LHCN-M2 (cell line): ENCODE measurements at places on chromosomes 12 and 14. TPM values are rescaled to one million over a fixed set of nuclear protein-coding genes. Genes with fewer than 3 reads are reported as not detected.

DNA sequence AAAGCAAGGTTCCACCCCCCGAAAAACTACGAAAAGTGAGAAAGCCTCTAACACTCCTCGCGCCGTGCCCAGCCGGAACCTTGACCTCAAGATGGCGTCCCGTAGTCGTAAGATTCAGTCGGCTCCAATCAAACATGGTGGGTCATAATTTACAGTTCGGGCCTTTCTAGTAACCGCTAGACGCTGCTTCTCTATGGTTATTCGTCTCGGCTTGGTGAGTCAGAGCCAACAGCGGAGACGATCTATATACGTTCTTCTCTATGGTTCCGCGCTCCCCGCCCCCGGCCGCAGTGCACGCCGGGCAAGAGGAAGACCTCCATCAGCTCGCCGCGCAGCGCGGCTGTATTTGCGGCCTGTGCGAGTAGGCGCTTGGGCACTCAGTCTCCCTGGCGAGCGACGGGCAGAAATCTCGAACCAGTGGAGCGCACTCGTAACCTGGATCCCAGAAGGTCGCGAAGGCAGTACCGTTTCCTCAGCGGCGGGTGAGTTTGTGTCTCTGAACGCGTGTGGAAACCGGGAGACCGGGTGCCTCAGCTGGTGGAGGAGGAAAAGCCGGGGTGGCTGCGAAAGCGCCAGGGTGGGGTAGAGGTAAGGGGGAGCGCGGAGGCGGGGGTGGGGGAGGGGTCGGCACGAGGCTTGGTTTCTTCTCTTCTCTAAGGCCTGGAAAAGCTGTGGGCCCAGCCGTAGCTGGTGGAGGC is at the start of gene RBM25:
RBM25 (plus strand) TSS at position 311 of the 698 bp plus-strand sequence. CDS start 13,108 bp downstream, outside the sequence.
- DNase-seq = peak; percentile 99

- DNase-seq = no peak
These were observed 5.6 kb upstream of the MYL6B start for GRCh38 chr12:56146492-56147460.

GRCh38 chr14:32012062-32012461 is 65.0 kb upstream of the ARHGAP5 start:
- DNase-seq = no peak

- DNase-seq = peak; percentile 20
These were observed 1.4 kb downstream of the ETNK1 start for GRCh38 chr12:22626406-22626805.

DNA sequence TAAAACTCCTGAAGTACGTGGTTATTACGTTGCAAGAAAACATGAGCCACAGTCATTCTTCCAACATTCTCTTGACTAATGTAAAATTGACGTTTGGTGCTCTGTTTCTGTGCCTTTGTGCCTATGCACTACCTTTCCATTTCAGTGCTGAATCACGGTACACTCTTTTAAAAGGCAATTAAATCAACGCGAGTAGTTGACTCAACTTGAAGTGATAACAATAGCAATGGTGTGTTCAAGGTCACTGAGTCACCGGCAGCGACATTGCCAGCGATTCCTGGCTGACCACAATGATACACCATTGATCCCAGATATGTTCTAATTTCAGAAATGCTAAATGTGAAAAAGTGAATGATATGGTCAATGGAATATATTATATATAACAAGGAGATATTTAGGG is 17.8 kb downstream of the AK7 start:
- DNase-seq = peak; percentile 14

- no peak for DNase-seq
These were observed 14.7 kb downstream of the TMEM30B start for GRCh38 chr14:61266436-61266835.

GRCh38 chr12:80837342-80837978 is 100.3 kb downstream of the LIN7A start:
- DNase-seq = peak; percentile 63

- DNase-seq = no peak
These were observed 81.1 kb downstream of the MAP1LC3B2 start for GRCh38 chr12:116640281-116640680.

GRCh38 chr12:23952071-23952470 is 2.6 kb upstream of the SOX5 start:
- no peak for DNase-seq

- DNase-seq = peak; percentile 98
These were observed 10.6 kb downstream of the PHLDA1 start for GRCh38 chr12:76020731-76021672.

DNA sequence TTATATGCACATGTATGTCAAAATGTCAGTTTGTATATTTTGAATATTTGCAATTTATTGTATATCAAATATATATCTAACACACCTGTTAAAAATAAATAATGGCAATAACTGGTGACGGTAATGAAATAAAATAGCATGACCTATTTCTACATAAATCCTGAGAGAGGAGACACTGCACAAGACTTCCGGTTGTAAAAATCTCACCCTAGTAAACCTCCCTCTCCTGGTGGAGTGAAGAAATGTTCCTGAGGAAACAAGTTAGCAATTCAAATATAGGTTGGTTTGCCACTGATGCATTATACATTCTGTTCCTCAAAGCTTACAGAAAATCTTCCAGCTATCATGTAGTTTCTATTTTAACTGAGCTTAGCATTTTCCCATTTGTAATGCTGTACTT is 166.1 kb upstream of the SYT10 start:
- peak; percentile 34 for DNase-seq

DNA sequence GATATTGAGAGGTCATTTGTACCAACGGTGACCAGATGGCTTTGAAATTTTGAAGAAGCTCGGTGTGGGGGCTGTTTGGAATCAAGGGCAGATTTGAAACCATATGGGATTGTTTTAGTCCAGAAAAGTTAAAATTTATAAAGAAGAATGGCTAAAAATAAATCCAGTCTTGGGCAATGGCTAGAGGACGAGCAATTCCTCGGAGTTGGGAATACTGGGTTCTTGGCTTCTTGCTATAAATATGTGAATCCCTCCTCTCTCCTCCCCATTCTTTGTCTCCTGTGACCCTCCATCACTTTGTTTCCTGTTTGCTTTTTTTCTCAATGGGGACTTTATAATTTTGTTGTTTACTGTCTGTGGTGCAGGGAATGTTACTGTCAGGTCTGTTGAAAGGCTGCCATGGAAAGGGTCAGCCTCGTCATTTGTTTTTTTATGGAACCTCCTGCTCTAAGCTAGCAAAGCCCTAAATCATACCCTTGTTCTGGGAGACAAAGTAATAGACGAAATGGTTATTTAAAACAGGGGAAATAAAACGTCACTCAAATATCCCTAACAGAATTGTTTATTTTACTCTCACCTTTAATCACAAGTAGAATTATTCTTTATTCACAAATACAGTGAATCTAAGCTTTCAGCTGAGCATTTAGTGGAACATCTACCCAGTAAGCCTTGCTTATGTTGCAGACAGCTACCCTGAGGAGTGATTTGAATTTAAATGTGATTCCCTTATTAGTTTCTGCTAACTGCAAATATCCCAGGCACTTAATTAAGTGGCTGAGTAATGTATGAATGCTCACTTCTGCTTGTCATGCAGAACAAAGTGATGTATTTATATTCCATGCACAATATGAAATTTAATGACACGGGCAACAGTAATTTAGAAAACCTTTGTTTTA is 273.1 kb upstream of the NOVA1 start:
- DNase-seq = no peak

DNA sequence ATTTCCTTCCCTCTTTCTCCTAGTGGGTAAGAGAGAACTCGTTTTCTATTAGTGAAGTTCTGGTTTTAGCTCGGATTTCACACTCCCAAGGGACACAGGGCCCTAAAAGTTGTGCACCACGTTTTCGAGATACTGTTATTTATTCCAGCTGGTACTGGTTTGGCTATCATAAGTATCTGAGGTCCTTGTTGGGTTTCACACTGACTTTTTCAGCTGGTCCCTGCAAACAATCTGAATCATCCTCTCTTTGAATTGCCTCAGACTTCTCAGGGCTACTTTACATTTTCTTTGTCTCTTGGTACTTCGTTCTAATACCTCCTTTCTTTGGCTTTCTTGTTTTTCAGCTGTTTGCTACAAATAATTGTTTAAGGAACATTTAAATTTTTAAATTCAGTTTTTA is 75.7 kb downstream of the SCN8A start:
- DNase-seq = no peak

GRCh38 chr14:51855234-51855633 is 5.2 kb upstream of the GNG2 start:
- DNase-seq = peak; percentile 84

- DNase-seq = no peak
These were observed 10.5 kb downstream of the AKT1 start for GRCh38 chr14:104784846-104785707.

DNA sequence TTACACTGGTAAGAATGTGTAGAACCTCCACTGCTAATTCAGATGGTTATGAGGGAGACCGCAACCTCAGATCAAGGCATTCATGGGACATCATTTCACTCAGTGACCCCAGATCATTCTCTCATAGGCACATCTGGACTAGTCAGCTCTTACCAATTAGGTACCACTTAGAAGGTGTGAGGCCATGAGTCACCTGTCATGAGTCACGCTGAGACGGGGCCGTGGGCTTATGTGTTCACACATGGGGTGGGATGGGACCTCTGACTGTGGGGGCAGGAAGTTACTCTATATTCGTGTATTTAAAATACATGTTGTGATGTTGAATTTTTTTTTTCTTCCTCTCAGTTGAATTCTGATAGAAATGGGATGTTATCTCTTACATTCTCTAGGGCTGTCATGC is 55.9 kb downstream of the CCDC92 start:
- DNase-seq = no peak

- DNase-seq = peak; percentile 85
These were observed 3.0 kb upstream of the ZC3H14 start for GRCh38 chr14:88559852-88560251.

PLA2G1B gene
- total RNA-seq = not detected in 2 replicates

SOAT2 gene
- not detected in 2 replicates for total RNA-seq

LUM gene
- total RNA-seq = 14.9 and 19.1 TPM in 2 replicates

LRIG3 gene
- 8.8 and 11.5 TPM in 2 replicates for total RNA-seq

FBXO21 gene
- 58.8 and 63.3 TPM in 2 replicates for total RNA-seq

C14orf180 gene
- not detected in 2 replicates for total RNA-seq

PNP gene
- total RNA-seq = 54.0 and 54.8 TPM in 2 replicates

LRFN5 gene
- not detected in 2 replicates for total RNA-seq

APEX1 gene
- total RNA-seq = 152 and 213 TPM in 2 replicates

ASB2 gene
- total RNA-seq = 0.40 TPM in 1 of 2 replicates, not detected in the other
